ENCODE measurements at places on chromosomes 6 and 20.

DNA sequence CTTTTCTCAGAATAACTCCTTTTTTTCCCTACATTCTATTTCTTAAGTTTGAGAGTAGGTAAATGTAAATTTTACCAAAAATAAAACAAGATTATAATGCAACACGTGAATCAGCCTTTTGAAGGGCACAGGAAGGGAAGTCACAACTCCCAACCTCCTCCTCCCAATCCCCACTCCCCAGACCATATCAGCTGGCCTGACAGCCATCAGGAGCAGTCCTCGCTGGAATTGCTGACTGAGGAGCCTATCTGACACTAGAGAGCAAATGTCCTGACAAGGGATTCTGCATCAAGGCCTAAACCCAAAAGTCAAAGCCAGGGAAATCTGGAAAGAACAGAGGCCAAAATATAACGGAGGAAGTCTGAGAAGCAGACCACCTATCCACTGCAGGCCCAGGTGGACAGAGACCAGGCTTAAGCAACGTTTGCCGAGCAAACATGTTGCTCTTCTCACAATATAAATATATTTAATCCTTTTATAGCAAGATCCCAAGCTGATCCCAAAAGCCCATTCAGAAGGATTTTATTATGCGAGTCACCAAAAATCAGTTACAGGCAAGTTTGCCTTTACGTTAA lies 2.5 kb downstream of the RRAGD start:
- no peaks in the 10 kb centered on the region for H3K36me3 ChIP-seq
- peaks cover 25% of the 10 kb centered on the region for H3K4me1 ChIP-seq
- no peaks in the 10 kb centered on the region for H3K27me3 ChIP-seq
- DNase-seq = no peak
- H3K4me3 ChIP-seq = no peak overlapping the region

GRCh38 chr6:146542881-146543210 lies 787 bp upstream of the RAB32 start:
- H3K36me3 ChIP-seq = no peaks in the 10 kb centered on the region
- no peaks in the 10 kb centered on the region for H3K27me3 ChIP-seq
- H3K27ac ChIP-seq = peak overlapping the region; percentile 98

DNA sequence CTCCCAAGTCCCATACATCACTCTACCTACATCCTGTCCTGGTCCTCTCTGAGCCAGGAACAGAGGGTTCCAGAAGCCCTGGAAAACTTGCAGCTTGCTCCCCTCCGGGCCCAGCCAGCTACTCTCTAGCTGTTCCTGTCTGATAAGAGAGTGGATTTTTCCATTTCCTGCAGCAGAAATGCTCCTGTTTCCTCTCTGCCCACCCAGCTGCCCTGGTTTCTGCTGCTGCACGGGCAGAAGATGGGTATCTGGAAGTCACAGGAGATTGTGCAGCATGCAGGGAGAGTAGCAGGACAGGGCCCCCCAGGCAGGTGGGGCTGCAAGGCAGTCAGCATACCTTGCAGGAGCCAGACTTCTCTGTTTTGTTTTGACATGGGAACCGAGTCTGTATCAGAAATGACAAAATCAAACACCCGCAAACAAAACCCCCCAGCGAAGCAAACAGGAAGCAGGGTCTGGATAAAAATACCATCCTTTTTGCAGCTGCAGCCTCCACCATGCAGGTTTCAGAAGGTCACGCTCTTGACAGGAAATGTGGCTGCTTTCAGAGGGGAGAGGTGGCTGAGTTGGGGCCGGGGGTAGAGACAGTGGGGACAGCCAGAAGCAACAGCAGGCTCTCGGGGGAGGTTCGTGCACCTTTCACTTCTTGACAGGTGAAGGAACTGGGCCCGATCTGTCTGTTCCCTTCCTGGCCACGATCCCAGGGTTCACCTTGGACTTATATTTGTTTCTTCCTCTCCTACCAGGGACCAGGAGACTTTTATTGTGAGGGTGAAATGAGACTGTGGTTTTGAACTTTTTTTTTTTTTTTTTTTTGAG lies 50.8 kb upstream of the FAM83D start:
- no peak overlapping the region for H3K4me3 ChIP-seq
- H3K27me3 ChIP-seq = peaks cover 55% of the 10 kb centered on the region
- no peaks in the 10 kb centered on the region for H3K36me3 ChIP-seq
- no peak for DNase-seq
- H3K4me1 ChIP-seq = no peaks in the 10 kb centered on the region
- H3K27ac ChIP-seq = no peak overlapping the region

- peaks cover 41% of the 10 kb centered on the region for H3K36me3 ChIP-seq
- no peaks in the 10 kb centered on the region for H3K4me1 ChIP-seq
- no peaks in the 10 kb centered on the region for H3K27me3 ChIP-seq
- no peak for DNase-seq
- no peak overlapping the region for H3K27ac ChIP-seq
- no peak overlapping the region for H3K4me3 ChIP-seq
Observed at GRCh38 chr6:145891565-145891964, 72.6 kb downstream of the SHPRH start.

GRCh38 chr6:106927531-106928398 lies 46.8 kb downstream of the CD24 start:
- H3K27me3 ChIP-seq = no peaks in the 10 kb centered on the region
- no peak for DNase-seq
- no peak overlapping the region for H3K27ac ChIP-seq
- no peaks in the 10 kb centered on the region for H3K36me3 ChIP-seq

DNA sequence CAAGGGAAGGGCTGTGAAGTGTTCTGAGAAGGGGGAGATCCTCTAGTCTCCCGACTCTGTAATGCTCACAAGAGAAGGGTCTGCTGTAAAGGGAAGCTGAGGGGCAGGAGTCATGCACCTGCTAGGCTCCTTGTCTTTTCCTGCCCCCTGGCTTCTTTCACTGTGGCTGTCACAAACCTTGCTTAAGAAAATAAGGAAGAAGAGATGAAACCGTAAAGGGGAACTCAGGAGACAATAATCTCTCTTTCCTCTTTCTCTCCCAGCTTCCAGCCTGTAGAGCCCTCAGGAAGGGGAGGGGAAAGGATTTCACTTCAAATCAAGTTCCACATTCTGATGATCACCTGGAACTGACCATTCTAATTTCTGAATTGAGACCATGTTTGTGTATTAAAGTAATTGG lies 26.3 kb downstream of the SLC13A3 start:
- no peaks in the 10 kb centered on the region for H3K36me3 ChIP-seq
- no peaks in the 10 kb centered on the region for H3K4me1 ChIP-seq
- DNase-seq = no peak
- no peaks in the 10 kb centered on the region for H3K27me3 ChIP-seq
- no peak overlapping the region for H3K4me3 ChIP-seq

- no peaks in the 10 kb centered on the region for H3K36me3 ChIP-seq
- peaks cover 4% of the 10 kb centered on the region for H3K27me3 ChIP-seq
- peaks cover 4% of the 10 kb centered on the region for H3K4me1 ChIP-seq
- no peak overlapping the region for H3K4me3 ChIP-seq
Observed at GRCh38 chr6:33717934-33718455, 6.5 kb upstream of the UQCC2 start.

- no peak overlapping the region for H3K4me3 ChIP-seq
- peaks cover 3% of the 10 kb centered on the region for H3K4me1 ChIP-seq
- H3K27me3 ChIP-seq = peaks cover 4% of the 10 kb centered on the region
- H3K36me3 ChIP-seq = no peaks in the 10 kb centered on the region
- H3K27ac ChIP-seq = no peak overlapping the region
- no peak for DNase-seq
Observed at GRCh38 chr6:9401960-9402359, 966.6 kb upstream of the SLC35B3 start.

DNA sequence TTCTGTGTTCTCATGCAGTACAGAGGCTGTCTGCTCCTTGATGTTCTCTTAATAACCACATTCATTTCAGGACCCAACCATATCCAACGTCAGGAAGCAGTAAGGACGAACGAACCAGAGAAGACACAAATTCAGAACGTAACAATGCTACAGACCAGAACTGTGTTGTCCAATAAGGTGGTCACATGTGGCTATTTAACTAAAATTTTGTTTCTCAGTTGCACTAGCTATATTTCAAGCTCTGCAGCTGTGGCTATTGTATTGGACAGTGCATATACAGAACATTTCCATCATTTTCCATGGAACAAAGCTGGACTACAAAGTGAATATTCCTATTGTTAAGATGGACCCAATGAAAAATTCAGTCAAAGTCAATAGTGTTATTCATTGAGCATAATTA lies 27.0 kb downstream of the MAP7 start:
- H3K4me3 ChIP-seq = no peak overlapping the region
- no peaks in the 10 kb centered on the region for H3K27me3 ChIP-seq
- peaks cover 14% of the 10 kb centered on the region for H3K4me1 ChIP-seq
- H3K36me3 ChIP-seq = no peaks in the 10 kb centered on the region
- no peak overlapping the region for H3K27ac ChIP-seq

DNA sequence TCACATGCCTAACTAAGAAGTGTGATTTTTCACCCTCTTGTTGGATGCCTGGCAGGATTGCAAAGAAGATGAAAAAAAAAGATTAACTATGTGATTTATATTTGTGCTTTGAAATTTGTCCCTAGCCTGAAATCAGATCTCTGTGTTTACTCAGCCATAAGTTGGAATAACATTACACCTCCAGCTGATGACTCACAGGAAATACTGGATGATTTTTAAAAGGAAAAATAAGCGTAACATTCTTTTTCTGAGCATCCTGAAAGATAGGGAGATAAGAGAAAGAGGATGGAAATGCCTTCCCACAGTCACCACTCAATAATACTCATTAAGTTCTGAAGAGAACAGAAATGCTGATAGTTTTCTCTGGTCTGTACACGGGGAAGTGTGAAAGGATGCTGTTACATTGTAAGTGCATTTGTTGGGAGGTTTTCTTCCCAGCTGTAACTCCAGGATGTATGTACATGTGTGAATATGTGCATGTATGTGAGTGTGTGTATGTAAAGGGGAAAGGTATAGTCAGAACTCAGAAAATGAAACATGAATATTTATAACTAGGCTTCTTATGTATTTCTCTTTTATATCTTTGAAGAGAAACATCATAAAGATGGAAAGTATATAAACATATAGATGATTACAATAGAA lies 37.4 kb upstream of the RIPPLY2 start:
- no peaks in the 10 kb centered on the region for H3K36me3 ChIP-seq
- H3K4me3 ChIP-seq = no peak overlapping the region

- DNase-seq = no peak
- H3K27ac ChIP-seq = no peak overlapping the region
- no peaks in the 10 kb centered on the region for H3K36me3 ChIP-seq
- H3K4me3 ChIP-seq = no peak overlapping the region
Observed at GRCh38 chr6:104214901-104215300, 644.8 kb downstream of the HACE1 start.

DNA sequence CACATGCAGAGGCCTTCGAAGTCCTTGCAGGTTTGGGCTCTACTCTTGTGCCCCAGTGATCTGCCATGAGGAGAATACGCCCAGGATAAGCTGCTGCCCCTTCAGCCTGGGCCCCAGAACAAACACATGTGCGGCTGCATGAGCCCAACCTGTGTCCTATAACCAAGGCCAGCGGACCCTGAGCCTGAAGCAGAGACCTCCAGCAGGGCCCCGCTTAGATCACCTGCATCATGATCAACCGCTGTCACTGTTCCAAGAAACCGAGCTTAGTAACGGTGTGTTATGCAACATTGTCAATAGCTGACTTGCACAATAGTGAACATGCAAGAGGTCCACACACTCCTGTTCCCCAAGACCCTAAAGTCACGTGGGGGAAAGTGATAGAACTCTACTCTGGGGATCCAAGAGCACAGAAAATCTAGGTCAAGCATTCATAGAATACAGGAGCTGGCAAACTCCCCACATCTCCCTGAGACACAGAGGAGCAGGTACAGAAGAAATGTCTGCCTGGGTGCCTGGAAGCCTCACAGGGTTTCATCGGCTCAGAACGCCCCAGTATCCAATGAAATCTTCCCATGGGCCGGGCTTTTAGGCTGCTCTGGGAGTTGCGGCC lies 136.2 kb downstream of the BMP7 start:
- H3K27me3 ChIP-seq = peaks cover 5% of the 10 kb centered on the region
- no peak overlapping the region for H3K27ac ChIP-seq
- no peaks in the 10 kb centered on the region for H3K4me1 ChIP-seq
- H3K4me3 ChIP-seq = no peak overlapping the region

DNA sequence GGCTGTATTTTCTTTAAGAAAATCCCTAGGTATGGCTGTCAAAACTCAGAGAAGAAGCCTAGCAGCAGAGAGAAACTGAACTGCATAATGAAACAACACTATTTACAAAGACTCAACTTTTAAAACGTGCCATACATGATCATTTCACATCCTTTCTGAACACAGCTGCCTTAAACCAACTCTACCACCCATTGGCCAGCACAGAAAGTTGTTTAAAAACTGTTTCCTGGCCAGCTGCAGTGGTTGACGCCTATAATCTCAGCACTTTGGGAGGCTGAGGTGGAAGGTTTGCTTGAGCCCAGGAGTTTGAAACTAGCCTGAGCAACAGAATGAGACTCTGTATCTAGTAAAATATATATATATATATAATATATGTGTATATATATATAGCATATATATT lies 336.4 kb upstream of the SOX4 start:
- H3K4me1 ChIP-seq = no peaks in the 10 kb centered on the region
- no peak overlapping the region for H3K4me3 ChIP-seq
- DNase-seq = no peak

- peaks cover 2% of the 10 kb centered on the region for H3K4me1 ChIP-seq
- no peak overlapping the region for H3K4me3 ChIP-seq
- no peaks in the 10 kb centered on the region for H3K27me3 ChIP-seq
- no peak overlapping the region for H3K27ac ChIP-seq
- no peak for DNase-seq
- H3K36me3 ChIP-seq = no peaks in the 10 kb centered on the region
Observed at GRCh38 chr6:147983581-147984366, 358.9 kb upstream of the SASH1 start.

GRCh38 chr6:137964876-137965275 lies 97.8 kb downstream of the TNFAIP3 start:
- no peaks in the 10 kb centered on the region for H3K27me3 ChIP-seq
- peaks cover 3% of the 10 kb centered on the region for H3K4me1 ChIP-seq
- no peak overlapping the region for H3K27ac ChIP-seq
- no peak overlapping the region for H3K4me3 ChIP-seq
- H3K36me3 ChIP-seq = no peaks in the 10 kb centered on the region

- H3K27me3 ChIP-seq = no peaks in the 10 kb centered on the region
- H3K4me1 ChIP-seq = peaks cover 63% of the 10 kb centered on the region
- no peaks in the 10 kb centered on the region for H3K36me3 ChIP-seq
- no peak for DNase-seq
- peak overlapping the region; percentile 78 for H3K27ac ChIP-seq
- H3K4me3 ChIP-seq = no peak overlapping the region
Observed at GRCh38 chr6:56652994-56653393, 10.3 kb upstream of the DST start.

- no peaks in the 10 kb centered on the region for H3K27me3 ChIP-seq
- H3K4me1 ChIP-seq = peaks cover 11% of the 10 kb centered on the region
- H3K36me3 ChIP-seq = no peaks in the 10 kb centered on the region
- DNase-seq = no peak
Observed at GRCh38 chr6:163764565-163764964, 350.0 kb downstream of the QKI start.

- peaks cover 74% of the 10 kb centered on the region for H3K27me3 ChIP-seq
- H3K36me3 ChIP-seq = no peaks in the 10 kb centered on the region
- peaks cover 8% of the 10 kb centered on the region for H3K4me1 ChIP-seq
- no peak overlapping the region for H3K4me3 ChIP-seq
- no peak overlapping the region for H3K27ac ChIP-seq
Observed at GRCh38 chr6:137518386-137518983, 24.3 kb upstream of the OLIG3 start.

Measured in suprapubic skin (tissue), 4 donors.